ENCODE measurements at places on chromosomes 6 and 20. TPM values are rescaled to one million over a fixed set of nuclear protein-coding genes. Genes with fewer than 3 reads are reported as not detected.

The TPX2 gene
- total RNA-seq: 6.1 TPM

The C4A gene
- total RNA-seq: 31.4 TPM

The CYP39A1 gene
- 5.4 TPM for total RNA-seq

DNA sequence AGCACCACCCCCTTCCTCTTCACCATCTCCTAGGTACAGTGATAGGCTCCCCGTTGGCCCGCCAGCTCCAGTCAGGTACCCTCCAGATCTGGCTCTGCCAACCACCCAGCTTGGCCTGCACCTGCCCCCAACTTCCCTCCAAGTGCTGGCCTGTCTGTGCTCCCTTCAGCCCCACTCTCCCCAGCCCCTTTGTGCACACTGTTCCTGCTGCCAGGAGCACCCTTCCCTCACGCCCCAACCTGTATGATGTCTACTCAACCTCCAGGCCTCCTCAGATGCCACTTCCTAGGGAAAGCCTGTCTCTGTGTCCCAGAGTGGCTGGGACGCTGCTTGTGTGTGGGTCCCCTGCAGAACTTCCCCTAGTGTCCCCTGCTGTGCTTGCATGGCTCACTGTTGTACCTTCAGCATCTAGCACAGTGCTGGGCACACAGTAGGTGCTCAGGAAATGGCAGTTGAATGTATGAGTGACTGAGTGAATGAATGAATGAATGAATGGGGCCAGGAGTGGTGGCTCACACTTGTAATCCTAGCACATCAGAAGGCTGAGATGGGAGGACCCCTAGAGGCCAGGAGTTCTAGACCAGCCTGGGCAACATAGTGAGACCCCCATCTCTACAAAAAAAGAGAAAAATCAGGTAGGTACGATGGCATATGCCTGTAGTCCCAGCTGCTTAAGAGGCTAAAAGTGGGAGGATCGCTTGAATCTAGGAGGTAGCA, 3.0 kb downstream of the ZBP1 start:
- no peaks in the 10 kb centered on the region for H3K36me3 ChIP-seq
- no peak overlapping the region for H3K4me3 ChIP-seq
- H3K27ac ChIP-seq: no peak overlapping the region
- H3K4me1 ChIP-seq: peaks cover 11% of the 10 kb centered on the region

The KCNK17 gene
- total RNA-seq: not detected

GRCh38 chr6:52512199-52512598, 64.7 kb downstream of the TRAM2 start:
- H3K4me1 ChIP-seq: peaks cover 67% of the 10 kb centered on the region
- H3K27ac ChIP-seq: peak overlapping the region; percentile 91
- no peaks in the 10 kb centered on the region for H3K27me3 ChIP-seq
- H3K4me3 ChIP-seq: no peak overlapping the region
- DNase-seq: peak; percentile 94

GRCh38 chr6:137900815-137901214, 33.8 kb downstream of the TNFAIP3 start:
- no peak for DNase-seq
- no peaks in the 10 kb centered on the region for H3K27me3 ChIP-seq
- no peak overlapping the region for H3K27ac ChIP-seq
- H3K36me3 ChIP-seq: no peaks in the 10 kb centered on the region

DNA sequence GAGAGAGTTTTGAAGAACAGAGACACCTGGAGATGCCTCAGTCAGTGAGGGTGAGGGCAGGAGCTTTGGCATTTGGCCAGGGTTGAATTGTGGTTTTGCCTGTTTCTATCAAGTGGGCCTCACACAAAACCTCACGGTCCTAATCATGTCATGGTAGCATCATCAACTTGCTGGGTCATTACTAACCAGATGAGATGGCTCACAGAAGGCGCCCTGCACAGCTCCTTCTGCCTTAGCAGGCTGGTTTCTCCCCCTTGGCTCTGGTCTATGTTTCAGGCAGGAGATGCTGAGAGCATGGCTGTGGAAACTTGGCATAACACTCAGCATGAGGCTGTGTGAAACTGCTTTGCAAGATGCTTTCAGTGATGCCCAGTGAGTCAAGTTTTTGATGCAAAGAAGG, 99.3 kb downstream of the LRRC1 start:
- no peak overlapping the region for H3K4me3 ChIP-seq
- DNase-seq: no peak
- no peak overlapping the region for H3K27ac ChIP-seq
- H3K27me3 ChIP-seq: no peaks in the 10 kb centered on the region
- no peaks in the 10 kb centered on the region for H3K4me1 ChIP-seq
